ENCODE measurements at places on chromosomes 7 and 10. TPM values are rescaled to one million over a fixed set of nuclear protein-coding genes. Genes with fewer than 3 reads are reported as not detected.

- DNase-seq = no peak
Measured at GRCh38 chr10:23493711-23494110, 54.8 kb downstream of the OTUD1 start.

DNA sequence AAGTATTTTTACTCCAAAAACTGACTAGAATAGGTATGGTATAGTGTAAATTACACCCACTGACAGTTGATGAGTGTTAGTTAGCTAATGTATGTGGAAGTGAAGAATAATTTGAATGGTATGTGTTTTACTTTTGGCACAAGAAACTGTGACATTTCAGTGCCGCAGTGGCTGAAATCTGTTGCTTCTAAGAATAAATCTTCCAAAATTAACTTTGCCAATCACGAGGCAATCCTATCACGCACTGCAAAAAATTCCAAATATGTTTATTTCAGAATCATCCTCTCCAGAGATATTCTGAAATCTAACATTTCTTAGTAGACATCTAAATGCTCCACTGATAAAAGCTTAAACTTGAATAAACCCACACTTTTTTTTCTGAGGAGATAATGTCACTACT is 61.2 kb downstream of the PCLO start:
- DNase-seq = no peak

ASZ1 gene
- polyA plus RNA-seq = not detected

SLC35B4 gene
- polyA plus RNA-seq = 19.3 TPM

SH2D4B gene
- polyA plus RNA-seq = not detected
